Cardiac fibroblast (primary cell): ENCODE measurements at places on chromosomes 1 and 21.

DNA sequence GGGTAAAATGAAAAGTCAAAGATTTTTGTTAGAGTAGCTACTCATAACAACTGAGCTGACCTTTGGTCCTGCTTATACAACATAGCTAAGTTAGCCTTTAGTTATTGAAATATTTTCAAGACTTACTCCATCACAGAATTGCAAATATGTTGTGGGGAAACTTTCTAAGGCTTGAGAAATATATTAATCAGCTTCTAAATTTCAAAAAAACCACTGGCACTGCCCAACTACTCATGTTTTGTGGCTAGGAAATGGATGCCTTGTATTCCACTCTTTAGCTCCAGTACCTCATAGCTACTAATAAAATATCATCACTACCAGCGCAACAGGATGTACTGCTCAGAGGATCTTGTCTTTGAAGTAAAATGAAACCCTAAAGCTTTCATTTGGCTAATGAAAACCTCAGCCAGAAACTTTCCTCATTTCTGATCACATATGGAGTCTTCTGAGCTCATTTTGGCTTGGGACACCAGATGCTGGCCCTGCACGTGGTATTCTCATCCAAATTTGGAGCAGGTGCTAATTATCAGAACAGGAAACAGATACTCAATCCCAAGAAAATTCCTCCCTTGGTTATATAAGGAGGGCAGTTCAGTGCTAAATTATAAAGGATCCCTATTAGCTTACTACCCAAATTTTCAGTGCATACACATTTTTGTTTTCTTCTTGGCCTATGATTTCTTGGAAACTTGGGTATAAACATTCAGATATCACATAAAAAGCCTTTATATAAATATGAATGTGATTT, 690.7 kb downstream of the ADGRL2 start:
- DNase-seq = peak; percentile 11

GRCh38 chr1:5845376-5845775, 146.8 kb downstream of the NPHP4 start:
- no peak for DNase-seq

DNA sequence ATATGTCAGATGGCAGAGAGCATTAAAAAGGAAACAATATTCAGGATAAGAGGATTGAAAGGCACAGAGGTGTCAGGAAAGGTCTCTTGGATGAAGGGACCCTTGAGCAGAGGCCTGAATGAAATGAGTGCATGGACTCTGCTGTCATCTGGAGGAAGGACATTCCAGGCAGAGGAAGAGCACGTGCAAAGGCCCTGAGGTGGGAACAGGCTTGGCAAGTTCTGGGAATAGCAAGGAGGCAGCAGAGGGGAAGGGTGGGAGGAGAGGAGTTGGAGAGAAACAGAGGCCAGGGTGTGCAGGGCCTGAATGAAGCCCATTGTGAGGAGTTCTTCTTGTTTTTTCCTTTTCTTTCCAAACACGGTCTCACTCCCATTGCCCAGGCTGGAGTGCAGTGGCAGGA, 59.0 kb upstream of the RUNX3 start:
- no peak for DNase-seq

DNA sequence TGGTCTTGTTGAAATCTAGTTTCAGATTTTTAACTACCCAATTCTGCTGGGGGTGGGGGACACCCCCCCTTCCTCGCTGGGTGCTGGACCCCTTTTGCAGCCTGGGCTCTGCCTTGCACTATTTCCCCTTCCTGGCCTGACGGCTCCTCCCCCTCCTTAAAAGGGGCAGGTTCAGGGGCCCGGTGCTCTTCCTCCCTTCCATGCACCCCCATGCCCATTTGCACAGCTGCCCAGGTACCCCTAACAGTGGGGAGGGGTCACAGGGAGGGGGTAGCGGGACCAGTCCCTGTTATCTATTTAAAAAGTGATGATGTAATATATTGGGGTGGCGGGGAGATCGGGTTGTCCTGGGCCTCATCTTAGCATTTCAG, 15.3 kb downstream of the ZBTB7B start:
- DNase-seq = no peak

DNA sequence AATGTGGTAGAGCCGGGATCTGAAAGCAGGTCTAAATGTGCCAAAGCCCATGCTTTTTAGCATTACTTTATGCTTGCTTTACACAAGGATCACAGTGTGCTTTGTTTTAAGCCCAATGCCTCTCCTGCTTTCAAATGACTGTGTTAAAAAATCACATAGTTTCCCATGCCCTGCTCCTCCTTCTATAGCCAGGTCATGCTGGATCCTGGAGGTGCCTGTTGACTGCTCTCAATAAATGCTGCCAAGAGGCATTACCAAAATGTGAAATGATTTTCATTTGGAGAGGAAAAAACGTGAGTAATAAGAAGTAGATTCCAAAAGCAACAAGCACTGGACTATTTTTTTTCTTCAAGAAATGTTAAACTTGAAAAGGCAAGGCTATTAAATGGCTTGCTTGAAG, 420.7 kb upstream of the USP24 start:
- DNase-seq = peak; percentile 79

DNA sequence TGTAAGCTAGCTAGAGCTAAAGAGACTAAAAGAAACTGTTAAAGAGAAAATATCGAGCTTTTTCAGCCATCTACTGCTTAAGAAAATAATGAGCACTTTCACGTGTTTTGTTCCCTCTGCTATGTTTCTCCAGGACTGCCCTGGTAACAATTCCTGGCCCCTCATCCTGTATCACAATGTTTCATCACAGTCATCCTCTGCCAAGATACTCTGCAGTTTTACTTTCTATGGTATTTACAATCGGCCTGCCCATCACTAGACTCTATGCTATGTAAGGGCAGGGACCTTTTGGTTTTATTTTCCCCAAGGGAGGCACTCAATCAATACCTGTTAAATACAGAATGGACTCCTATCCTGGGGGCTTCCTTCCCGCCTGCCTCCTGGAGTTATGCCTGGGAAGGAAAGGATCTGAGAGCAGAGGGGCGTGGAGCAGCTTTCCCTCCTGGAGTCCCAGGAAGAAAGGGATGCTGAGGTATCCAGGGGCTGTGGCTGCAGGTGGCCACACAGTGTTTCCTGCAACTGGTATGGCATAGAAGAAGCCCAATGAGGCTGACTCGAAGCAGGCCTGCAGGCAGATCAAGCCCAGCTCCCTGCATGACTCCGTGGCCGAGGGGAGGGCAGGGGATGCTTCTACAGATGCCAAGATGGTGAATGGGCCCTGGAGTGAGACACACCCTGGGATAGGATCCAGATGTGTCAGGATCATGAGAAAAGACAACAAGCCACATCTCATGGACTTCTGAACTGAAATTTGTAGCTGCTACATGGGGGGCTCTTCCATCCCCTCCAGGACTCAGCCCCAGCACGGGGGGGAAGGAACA, 52.9 kb downstream of the MATN1 start:
- DNase-seq = peak; percentile 59

GRCh38 chr1:23889074-23889473, 21.0 kb upstream of the FUCA1 start:
- no peak for DNase-seq

GRCh38 chr1:162145280-162145965, 75.9 kb downstream of the NOS1AP start:
- no peak for DNase-seq

DNA sequence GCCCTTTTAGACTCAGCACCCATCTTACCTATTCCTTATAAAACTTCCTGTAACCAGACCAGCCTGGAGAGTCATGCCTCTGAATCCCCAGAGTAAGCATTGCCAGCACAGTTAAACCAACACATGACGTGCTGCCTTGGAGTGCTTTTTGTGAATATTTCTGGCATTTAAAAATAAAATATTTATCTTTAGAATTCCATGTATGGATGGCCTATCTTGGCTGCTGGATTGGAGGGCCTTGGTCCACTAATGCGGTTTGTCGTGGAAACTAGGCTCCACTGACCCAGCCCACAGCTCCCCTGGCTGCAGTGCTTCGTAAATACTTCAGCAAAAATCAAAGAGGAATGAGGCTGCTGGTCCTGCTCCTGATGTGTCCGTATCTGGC, 17.5 kb downstream of the MTARC1 start:
- DNase-seq = no peak

- no peak for DNase-seq
Measured at GRCh38 chr21:36825658-36826057, 126.7 kb downstream of the SIM2 start.

DNA sequence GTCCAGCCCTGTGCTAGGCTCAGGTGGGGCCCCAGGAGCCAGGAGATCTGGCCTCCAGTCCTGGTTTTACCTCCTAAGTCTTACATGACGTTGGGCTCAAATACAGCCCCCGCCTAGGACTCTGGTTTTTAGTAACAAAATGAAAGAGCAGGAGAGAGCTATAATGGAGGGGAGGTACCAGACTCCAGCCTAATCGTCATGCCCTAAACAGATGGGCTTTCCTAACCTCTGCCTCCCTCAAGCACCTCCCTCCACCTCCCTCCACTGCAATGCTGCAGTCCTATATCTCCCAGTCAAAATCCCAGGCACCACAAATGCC, 28.6 kb downstream of the TTC39A start:
- no peak for DNase-seq

DNA sequence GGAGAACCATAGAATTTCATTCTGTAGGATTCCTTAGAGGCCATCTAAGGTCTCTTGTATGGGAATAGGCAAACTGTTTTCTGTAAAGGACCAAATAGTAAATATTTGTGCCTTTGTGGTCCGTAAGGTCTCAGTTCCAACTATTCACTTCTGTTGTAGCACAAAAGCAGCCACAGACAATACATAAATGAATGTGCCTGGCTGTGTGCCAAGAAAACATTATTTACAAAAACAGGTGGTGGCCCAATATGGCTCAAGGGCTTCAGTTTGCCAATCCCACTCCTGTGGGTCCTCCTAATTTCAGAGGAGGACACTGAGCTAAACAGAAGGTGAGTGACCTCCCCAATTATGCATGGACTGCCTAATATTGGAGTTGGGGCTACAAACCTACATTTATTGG, 67.6 kb upstream of the EDEM3 start:
- DNase-seq = no peak

- peak; percentile 44 for DNase-seq
Measured at GRCh38 chr1:234893725-234894630, 234.7 kb downstream of the TOMM20 start.

GRCh38 chr1:177589166-177589565, 380.7 kb downstream of the SEC16B start:
- no peak for DNase-seq

- DNase-seq = no peak
Measured at GRCh38 chr21:46028573-46029091, 47.1 kb downstream of the COL6A1 start.

DNA sequence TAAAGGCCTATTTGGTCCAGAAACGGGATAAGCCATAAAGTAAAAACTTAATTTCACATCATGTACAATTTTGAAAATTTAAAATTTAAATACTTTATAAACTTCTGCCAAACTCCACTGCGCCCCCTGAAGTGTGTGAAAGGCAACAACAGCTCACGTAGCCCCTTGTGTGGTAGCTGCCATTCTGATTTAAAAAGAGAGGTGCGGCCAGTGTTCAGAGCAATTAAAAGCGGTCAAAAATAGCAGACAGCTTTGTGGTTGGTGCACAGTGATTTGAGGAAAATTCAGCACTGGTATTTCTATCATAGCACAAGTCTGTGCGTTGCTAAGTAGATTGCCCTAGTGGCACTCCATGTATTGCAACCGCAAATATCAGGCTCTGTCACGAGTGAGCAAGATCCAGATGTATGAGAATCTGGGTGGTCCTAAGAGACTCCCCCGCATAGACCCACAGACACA, 122.5 kb downstream of the ATG4C start:
- peak; percentile 33 for DNase-seq

- peak; percentile 64 for DNase-seq
Measured at GRCh38 chr21:32423320-32424190, 11.0 kb downstream of the EVA1C start.

GRCh38 chr1:66296951-66297350, 237.0 kb upstream of the SGIP1 start:
- no peak for DNase-seq

DNA sequence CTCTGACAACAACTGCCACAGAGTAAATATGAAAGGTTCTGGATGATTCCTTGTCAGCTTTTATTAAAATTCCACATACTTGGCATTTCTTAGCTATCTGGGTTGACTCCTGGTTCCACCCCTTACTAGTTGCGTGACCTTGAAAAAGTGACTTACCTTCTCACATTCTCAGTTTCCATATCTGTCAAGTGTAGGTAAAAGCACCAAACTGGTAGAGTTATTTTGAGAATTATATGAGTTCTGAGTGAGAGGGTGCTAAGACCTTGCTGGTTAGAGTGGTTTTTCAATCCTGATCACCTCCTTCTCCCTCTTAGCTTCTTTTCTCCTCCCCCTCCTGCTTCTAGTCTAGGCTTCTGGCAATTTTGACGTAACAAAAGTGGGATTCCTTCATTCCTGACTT, 83.4 kb upstream of the ABCD3 start:
- no peak for DNase-seq

DNA sequence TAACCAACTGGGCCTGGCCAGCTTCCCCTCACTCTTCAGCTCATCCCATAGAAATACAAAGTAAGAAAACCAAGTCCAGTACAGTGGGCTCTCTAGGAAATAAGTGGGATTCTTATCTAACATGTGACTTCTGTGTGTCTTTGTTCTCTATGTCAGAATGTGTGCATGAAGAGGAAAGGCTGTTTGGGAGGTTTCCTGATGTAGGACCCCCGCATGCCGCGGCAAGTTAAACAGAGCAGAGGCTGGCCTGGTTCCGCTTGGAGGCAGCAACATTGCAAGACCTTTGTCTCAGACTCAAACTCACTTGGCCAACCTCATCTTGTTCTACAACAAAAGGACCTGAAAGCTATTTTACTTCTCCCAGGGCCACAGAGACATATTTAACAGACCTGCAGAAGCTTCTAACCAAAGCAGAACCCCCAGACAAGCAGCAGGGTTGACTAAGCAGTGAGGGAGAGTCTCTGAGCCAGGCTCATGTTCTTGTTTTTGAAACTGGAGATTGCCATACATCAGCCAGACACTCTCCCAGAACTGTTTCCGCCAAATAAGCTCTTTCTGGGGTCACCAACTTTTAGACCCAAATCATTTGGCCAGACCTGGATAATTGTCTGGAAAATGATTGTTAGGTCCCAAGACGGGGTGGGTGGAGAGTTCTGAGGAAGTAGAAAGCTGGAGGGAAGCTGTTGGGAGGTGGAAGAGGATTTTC, 6.2 kb downstream of the MTARC2 start:
- no peak for DNase-seq

DNA sequence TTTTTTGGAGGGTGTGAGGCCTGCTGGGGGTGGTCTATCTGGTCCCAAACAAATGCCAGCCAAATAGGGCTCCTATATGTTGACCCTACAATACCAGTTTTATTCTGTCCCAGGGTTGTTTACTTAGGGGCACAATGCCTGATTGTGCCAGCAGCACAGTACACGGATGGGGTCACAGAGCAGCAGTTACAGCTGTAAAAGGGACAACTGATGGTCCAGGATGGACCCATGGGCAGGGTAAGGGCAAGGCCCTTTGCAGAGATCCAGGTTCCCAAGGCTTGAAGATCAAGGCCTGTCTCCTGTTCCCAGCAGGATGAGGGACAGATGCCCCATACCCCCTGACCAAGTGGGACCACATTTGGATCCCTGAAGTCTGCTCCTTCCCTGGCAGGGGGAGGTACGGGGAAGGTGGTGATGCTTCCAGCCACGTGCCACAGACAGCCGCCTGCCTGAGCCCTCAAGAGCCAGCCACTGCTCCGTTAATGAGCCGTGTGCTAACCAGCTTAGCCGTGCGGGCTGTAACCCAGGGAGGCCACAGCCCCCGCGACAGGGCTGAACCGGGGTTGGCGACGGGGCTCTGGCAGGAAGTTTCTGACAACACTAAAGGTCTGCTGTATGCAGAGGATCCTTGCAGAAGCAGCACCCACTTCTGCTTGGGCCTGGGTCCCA, 18.2 kb downstream of the SLC6A9 start:
- DNase-seq = no peak
